OCI-M1 (cell line): ENCODE measurements at places on chromosomes 12 and 14.

- DNase-seq, result no peak
These were observed 457.2 kb downstream of the TMTC2 start for GRCh38 chr12:83143950-83144349.

DNA sequence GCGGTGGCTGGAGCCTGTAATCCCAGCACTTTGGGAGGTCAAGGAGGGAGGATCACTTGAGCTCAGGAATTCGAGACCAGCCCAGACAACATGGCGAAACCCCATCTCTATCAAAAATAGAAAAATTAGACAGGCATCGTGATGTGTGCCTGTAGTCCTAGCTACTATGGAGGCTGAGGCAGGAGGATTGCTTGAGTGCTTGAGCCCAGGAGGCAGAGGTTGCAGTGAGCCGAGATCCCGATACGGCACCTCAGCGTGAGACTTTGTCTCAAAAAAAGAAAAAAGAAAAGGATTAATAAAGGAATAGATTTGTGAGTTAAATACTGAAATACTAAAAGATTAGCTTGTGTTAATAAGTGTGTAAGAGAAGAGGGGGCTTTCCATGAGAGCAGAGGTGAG is 29.4 kb downstream of the RPGRIP1 start:
- no peak for DNase-seq

DNA sequence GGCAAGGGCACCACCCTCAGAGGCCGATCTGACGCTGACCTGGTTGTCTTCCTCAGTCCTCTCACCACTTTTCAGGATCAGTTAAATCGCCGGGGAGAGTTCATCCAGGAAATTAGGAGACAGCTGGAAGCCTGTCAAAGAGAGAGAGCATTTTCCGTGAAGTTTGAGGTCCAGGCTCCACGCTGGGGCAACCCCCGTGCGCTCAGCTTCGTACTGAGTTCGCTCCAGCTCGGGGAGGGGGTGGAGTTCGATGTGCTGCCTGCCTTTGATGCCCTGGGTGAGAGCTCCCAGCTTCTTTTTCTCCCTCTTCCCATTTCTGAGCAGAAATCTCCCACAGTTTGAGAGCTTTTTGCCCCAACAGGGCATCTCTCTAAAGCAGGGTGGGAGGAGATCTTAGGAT is 1.8 kb downstream of the OAS1 start:
- DNase-seq, result no peak

GRCh38 chr12:107894589-107894988 is 120.1 kb downstream of the ASCL4 start:
- no peak for DNase-seq
